ENCODE measurements at places on chromosomes 5 and 9.

DNA sequence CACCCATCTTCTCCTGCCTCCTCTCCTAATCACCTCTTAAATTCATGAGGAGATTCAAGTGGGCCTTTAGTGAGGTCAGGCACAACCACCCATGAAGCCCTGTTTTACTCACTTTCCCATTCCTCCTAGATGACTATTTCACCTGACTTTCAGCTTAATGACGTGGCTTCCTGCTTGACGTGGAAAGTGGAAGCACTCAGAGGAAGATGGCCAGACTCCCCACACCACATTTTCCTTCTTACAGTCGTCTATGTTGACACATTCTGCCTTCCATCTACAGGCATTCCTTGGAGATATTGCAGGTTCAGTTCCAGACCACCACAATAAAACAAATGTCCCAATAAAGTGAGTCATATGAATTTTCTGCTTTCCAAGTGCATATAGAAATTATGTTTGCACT lies 146.4 kb upstream of the TAS2R1 start:
- no peak for DNase-seq

GRCh38 chr9:35998333-35998732 lies 38.4 kb upstream of the RECK start:
- no peak for DNase-seq

- DNase-seq = no peak
Observed at GRCh38 chr9:70949239-70949638, 172.2 kb downstream of the TRPM3 start.

GRCh38 chr5:87825583-87825982 lies 412.9 kb upstream of the CCNH start:
- DNase-seq = no peak

DNA sequence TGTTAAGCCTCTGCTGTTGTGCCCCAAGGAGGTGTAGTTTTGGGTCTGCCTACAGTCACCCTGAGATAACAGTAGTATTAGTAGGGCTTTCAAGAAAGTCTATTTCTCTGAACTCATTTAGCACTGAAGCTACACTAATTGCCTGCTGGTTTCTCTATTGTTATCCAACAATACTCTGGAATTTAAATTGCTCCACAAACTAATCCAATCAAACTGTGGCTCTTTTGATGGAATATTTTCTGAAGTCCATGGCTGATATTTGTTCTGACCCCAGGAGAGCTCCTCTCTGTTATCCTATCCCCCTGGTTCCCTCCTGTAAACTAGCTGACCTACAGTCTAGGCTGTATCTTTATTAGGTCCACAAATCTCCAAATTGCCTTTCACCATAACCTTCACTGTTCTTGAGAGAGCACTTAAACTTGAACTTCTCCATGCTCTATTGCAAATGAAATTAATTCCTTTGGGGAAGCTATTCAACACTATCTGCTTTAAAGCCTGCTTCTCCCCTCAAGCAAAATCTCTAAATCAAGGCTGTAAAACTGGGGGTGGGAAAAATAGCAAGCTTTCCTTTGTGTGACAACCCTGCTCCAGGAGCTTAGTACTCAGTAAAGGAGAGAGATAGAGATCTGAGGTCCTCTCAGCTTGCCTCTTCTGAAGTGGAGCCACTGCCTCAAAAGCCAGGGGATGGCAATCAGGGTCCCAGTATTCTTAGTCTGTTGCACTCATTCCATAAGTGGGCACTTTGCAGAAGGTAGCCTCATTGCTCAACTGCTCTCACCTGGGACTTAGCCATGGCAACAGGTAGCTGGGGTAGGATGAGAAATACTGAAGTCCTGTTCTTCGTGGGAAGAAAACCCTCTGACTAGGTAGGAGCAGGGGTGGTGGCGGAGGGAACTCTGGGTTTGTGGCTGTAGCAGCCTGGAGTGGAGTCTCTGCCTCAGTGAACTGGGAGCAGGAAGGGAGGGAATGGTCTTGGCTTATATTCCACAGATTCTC lies 110.9 kb downstream of the MACIR start:
- DNase-seq = no peak

DNA sequence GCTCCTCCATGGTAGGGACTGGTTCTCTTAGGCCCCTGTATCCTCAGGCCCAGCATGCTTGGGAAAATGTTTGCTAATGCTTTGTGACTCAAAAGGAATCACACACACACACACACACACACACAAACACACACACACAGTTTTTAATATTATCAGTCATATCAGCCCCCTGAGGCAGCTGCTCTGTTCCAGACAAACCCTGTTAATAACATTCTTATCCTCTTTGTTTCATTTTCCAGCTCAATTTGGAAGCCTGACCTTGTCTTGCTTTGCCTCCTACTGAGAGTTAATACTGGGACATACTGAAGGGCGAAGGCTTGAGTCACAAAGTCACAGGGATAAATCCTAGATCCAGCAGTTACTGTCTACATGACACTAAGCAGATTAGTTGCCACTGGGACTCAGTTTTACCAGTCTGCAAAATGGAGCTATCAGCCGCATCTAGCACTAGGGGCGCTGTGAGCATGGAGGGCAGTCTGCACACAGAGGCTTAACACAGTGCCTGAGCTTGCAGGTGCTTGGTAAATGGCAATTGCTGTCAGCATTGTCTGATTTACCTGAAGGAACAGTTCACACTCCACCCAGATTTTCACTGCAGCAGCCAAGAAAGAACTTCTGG lies 37.1 kb upstream of the KCNMB1 start:
- no peak for DNase-seq

GRCh38 chr9:105067895-105068580 lies 140.1 kb upstream of the ABCA1 start:
- no peak for DNase-seq

DNA sequence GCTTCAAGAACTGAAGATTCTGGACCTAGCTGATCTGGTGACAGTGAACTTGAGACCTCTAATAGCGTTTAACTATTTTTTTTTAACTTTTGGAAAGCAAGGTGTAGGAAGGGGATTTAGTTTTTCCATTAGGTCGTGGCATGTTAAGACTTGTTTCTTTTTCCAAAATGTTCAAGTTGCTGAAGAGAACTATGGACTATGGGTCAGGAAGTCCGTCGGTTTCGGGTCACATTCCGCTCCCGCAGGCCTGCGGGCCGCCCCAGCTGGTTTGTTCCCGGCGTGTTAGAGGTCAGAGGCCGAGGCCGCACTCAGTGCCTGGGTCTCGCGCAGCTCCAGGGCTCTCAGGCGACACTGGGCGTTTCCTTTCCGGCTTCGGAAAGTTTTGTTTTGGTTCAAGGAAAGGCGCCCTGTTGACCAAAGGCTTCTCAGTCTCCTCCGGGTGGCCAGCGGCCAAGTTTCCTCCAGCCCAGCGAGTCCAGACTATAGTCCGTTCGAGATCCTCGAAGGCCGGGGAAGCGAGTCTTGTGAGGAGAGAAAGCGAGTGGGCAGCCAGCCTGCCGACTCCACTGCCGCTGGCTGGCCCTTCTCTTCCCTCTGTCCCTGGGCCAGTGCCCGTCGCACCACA lies 586 bp upstream of the FCHO2 start:
- no peak for DNase-seq

Measured in CD4-positive, alpha-beta T cell treated with Interleukin-21 for 1 hour (primary cell).